ENCODE measurements at places on chromosomes 3 and 15.

DNA sequence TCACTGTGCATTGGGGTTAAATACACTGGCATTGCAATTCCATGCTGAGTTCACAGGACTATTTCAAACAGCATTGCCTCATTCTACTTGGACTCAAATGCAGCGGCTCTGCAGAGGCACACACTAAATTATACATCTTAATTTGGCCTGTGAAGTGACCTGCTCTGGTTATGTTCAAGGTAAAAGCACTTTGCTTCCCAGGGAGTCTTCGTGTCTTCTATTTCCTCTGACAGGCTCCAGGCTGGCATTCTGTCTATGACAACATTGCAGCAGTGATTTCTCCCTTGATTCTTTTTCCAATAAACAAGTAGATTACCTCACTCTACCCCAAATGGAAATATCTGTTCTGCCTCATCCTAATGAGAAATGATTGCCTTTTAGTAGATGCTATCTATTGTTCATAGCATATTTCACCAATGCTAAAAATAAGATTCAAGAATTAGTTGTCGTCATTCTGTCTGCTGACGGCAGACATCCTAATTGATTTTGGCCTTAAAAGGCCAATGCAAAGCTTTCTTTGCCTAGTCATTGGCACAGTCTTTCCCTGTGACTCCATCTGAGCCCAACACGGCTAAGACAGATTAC, 33.8 kb downstream of the FMN1 start:
- DNase-seq, result no peak

- DNase-seq, result peak; percentile 37
Observed at GRCh38 chr3:142210608-142211007, 14.8 kb downstream of the GK5 start.

DNA sequence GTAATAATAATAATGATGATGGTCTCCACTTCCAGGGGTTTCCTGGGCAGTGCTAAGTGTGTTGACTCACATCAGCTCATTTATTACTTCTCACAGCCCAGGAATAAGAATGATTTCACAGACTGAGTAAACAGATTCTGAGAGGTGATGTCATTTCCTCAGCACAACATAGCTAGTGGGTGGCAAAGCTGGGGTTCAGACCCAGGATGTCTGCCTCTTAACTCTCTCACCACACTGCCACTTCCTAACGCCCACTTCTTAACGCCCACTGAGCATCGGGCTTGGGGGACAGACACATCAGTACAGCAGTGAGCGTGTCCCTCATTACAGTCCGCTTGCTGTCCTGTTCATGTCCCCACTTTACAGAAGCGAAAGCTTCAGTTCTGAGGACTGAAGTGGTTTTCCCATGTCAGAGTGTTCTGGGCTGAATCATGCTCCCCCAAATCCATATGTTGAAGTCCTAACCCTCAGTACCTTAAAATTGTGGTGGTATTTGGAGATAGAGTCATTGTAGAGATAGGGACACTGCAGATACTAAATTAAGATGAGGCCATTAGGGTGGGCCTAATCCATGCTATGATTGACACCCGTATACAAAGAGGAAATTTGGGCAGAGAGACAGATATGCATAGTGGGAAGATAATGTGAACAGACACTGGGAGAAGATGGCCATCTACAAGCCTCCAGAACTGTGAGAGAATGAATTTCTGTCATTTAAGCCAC, 68.0 kb downstream of the ATP2B2 start:
- peak; percentile 62 for DNase-seq

DNA sequence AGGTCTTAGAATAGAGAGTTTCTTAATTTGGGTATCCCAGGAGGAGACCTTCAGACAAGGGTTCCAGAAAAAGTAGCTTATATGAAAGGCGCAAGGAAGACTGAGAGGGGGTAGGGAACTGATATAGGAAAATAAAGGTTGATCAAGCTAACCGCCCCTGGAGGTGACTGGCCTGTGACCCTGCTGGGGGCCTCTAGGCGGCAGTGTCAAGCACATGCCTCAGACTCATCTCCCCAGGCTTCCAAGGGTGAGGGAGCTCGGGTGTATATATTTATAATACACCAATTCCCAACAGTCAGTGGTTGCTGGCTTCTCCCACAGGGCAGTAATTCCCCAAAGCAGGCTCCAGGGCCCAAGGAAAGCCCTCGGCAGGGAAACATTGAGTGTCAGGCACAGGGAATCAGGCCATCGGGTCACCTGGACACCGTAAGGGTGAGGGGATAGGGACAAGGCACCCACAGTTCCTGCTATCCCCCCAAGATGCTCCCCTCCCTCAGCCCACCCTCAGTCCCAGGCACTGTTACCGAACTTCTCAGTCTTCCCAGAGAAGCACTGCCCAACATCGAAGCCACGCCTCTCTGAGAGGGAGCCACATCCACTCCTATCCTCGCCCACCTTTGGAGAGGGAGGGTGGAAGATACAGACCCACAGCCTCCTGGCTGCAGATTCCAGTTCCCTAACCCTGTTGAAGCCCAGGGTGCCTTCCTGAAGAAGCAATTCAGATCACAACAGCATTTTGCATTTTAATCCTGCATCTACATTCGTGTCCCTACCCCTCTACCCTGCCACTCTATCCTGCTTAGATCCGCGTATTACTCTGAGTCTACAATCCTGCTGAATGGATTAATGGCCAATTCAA, 19.5 kb upstream of the CAV3 start:
- no peak for DNase-seq

GRCh38 chr3:112829046-112829445, 17.6 kb downstream of the CD200R1L start:
- no peak for DNase-seq

- no peak for DNase-seq
Observed at GRCh38 chr15:85614059-85614458, 180.7 kb downstream of the KLHL25 start.

DNA sequence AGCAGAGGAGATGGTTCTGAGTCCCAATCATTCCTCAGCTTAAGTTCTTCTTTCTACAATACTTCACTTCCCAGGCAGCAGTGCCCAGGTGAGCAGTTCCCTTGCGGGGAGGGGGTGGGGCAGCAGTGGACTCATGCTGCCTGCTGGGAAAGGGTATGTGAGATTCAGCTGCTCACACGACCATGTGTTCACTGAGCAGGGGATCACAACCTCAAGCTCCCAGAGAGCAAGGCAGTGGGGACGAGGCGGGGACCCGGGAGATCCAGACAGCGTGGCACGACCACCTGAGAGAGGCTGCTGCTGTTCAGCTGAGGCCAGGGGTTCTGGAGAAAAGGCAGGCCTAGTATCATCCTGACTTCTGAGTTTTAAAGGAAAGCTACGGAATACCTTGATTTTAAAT, 166.6 kb downstream of the XXYLT1 start:
- DNase-seq, result no peak

GRCh38 chr15:90836296-90836871, 32.0 kb upstream of the FURIN start:
- DNase-seq, result peak; percentile 93

DNA sequence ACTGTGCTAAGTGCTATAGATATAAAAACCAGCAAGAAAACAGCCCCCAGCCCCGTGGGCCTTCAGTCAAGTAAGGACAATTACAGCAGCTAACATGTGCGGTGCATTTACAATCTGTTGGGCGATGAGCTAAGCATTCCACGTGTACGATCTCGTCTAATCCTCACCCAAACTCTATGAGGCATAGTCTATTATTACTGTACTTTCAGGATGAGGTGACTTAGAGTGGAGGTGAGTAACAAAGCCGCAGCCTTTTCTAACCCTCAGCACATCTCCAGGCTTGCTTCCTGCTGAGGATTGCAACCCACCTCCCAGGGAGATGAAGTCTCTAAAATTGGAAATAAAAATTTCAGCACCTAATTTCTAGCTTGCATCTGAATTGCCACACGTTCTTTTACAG, 53.2 kb upstream of the MCF2L2 start:
- DNase-seq, result peak; percentile 55

DNA sequence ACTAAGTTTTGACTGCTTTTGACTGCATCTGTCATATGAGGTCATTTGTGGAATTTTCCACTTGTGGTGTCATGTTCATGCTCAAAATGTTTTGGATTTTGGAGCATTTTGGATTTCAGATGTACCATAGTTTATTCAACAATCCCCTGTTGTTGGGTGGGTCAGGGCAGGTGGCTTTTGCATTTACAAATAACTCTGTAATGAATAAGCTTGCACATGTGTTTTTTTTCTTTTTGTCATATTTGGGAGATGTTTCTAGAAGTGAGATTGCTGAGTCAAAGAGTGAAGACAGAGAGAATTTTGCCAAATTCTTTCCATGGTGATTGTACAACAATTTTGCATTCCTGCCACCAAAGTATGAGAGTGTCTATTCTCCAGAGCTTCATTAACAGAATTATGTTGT, 62.4 kb upstream of the ADPGK start:
- no peak for DNase-seq

- DNase-seq, result no peak
Observed at GRCh38 chr15:96484830-96485229, 154.3 kb downstream of the NR2F2 start.

DNA sequence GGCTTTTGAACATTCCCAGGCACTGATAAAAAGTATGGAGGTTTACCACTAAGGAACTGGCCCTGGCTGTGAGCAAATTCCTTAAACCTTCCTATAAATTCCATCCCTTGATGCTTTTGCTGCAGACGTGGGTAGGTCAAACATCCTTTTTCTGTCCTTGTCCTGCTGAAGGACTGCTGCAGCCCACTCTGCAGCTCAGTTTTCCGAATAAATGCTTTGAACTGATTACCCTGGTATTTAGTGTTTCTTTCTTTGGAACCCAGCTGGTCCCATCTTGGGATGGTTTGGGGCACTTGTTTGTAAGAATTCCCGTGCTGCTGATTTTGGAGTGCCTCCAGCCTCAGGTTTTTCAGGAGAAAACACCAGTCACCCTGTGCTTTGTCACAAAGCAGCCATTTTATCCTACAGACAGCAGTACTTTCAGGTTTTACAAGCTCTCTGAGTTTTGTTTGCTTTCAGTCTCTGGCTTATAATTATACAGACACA, 815.9 kb downstream of the VGLL3 start:
- DNase-seq, result no peak

- DNase-seq, result no peak
Observed at GRCh38 chr3:77040216-77040615, 317 bp downstream of the ROBO2 start.

- no peak for DNase-seq
Observed at GRCh38 chr3:33385423-33385822, 54.8 kb downstream of the UBP1 start.

DNA sequence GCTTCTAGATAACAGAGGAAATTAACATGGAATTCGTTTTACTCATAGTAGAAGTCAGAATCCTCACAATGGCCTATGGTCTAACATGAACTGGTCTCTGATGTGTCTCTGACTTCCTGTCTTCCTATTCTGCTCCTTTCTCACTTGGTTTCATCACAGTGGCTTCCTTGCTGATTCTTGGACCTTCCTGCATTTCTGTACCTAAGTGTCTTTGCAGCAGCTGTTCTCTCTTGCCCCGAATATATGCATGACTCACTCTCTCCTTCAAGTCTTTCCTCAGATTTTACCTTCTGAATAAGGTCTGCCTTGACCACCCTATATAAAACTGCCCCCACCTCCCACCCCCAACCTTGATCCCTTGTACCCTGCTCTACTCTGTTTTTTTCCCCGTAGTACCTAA, 14.1 kb downstream of the ARL13B start:
- peak; percentile 15 for DNase-seq

DNA sequence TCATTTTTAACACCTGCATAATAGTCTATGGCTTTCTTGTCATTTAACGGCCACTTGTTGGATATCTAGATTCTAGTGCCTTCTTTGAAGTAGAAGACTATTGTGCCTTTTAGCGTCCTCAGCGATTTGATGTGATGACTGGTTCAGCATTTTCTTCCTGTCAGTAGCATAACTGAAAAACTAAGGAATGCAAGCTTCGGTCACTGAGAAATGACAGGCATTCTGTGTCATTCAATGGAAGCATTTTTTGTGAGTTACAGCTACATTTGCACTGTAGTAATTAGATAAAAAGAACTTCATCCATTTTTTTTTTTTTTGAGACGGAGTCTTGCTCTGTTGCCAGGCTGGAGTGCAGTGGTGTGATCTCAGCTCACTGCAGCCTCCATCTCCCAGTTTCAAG, 10.3 kb downstream of the NEK11 start:
- DNase-seq, result no peak

- DNase-seq, result no peak
Observed at GRCh38 chr3:121592856-121593702, at the start of gene FBXO40. FBXO40 (plus strand) TSS chr3:121593379; CDS start chr3:121620576, 27,197 bp downstream.

GRCh38 chr15:79816571-79816970, 80.2 kb downstream of the MTHFS start:
- no peak for DNase-seq

DNA sequence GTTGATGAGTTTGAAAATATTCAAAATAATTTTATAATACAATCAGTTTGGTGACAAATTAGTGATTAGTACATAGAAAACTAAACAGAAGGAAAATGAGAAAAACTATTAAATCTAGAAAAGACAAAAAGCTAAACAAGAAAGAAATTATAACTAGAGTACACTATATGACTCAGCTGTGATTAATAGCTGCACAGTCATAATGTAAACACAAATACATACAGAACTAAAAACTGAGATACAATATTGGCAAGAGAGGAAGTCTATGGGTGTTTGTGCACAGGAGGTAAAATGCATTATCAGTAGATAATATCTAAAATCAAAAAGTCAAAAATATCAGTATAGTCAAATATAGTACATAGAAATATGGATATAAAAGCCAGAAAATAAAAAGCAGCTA, 80.7 kb upstream of the PCSK6 start:
- DNase-seq, result no peak

- no peak for DNase-seq
Observed at GRCh38 chr15:91776104-91776503, 77.4 kb upstream of the SLCO3A1 start.
